ENCODE measurements at places on chromosomes 3 and 15.

- no peak for DNase-seq
Measured at GRCh38 chr3:142852009-142852408, 36.9 kb downstream of the PCOLCE2 start.

GRCh38 chr3:197186887-197187588, 111.4 kb downstream of the DLG1 start:
- DNase-seq = peak; percentile 90

GRCh38 chr3:4139462-4140140, 163.6 kb upstream of the SETMAR start:
- DNase-seq = no peak

DNA sequence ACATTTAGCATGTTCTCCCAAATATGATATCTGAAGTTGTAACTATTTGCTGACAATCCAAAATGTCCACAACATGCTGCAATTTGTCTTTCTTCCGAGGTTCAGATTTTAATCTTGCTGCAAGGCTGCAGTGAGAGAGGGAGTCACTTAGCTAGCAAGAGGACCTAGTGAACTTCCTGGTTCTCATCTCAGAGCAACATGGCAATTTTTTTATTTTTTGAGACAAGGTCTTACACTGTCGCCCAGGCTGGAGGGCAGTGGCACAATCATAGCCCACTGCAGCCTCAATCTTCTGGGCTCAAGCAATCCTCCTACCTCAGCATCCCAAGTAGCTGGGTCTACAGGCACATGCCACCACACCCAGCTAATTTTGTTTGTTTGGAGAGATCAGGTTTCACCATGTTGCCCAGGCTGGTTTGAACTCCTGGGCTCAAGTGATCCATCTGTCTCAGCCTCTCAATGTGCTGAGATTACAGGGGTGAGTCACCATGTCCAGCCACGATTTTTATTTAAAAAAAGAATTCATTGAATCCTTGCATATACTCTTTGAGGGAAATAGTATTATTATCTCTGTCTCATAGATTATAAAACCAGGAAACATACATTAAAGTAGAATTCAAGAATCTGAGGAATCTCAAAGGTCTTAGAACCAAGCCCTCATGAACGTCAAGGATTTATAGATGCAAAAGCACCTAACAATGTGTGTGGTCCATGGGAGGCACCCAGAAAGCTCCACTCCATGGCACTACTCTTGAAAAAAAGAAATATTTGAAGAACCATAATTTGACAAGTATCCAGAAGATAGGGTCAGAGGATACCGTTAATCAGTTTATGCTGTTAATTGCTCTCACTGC, 9.1 kb downstream of the HDC start:
- DNase-seq = no peak

- DNase-seq = no peak
Measured at GRCh38 chr3:177396733-177397132, 199.5 kb upstream of the TBL1XR1 start.

DNA sequence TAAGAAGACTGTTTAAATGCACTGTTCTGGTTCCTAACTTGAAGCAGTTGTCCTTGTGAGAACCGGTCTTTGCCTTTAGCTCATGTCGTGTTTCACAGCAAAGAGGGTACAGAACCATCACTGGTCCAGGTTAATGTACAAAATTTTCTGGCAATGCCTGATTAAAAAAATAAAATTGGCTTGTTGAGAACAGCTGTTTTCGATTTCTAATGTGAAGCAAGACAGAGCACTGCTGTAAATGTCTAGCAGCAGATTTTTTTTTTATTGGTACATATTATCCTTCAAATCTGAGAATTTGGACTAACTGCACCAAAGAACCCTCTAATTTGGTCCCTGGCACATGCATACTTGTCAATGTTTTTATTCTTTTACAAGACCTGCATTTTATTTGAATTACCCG, 103.3 kb downstream of the STT3B start:
- no peak for DNase-seq

- DNase-seq = peak; percentile 56
Measured at GRCh38 chr3:23256741-23257435, 53.8 kb downstream of the UBE2E2 start.

GRCh38 chr15:96264351-96264798, 66.1 kb upstream of the NR2F2 start:
- DNase-seq = no peak

DNA sequence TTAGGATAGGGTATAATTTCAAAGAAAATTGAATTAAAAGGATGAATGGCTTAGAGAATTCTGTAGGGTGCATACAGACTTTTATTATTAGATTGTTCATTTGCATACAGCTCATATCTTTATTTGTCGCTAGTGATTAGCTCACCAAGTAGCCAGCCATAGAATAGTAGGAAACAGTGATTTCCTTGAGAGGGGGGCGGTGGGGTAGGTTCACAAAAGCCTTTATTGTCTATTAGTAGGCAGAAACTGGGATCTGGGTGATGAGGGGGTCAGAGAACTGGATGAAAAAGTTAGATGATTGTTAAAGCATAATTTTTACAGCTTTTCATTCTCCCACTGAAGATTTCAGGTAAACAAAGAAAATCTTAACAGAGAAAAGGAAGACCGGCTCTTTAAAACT, 77.6 kb upstream of the RAP2B start:
- no peak for DNase-seq

DNA sequence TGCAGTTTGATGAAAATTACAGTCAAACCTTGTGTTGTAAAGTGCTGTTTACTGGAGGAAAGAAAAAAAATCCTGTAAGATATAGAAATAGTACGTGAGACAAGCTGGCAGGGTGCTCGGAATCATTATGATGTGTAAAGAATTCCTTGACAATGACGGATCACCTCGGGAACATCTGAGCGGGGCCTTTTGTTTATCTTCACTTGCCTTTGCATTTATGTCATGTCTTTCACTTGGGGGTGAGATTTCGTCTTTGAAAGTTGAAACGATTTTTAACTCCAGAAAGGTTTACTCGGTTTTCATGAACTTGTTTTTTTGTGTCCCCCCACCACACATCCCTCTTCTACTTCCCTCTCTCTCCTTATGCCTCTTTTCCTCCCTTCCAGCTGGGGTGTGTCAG, 128.3 kb upstream of the VEPH1 start:
- DNase-seq = no peak

DNA sequence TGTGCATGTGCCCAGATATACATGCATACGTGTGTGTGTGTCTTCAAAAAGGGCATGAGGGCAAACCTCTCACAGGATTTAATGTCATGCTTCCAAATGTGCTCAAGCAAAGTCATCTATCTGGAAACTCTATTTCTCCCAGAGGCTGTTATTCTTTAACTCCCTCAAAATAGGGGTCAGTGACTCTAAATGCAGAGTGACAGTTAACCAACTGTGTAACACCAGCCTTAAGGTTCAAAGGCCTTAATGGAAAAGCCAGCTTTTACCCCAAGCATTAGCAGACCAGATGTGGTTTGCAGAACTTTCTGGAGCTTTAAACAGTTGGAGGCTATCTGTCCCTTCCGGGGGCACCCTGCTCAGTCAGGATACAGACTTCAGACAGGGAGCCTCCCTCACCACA, 70.4 kb upstream of the SLC7A14 start:
- DNase-seq = no peak

GRCh38 chr3:182818296-182818978, 25.1 kb downstream of the ATP11B start:
- DNase-seq = no peak

- DNase-seq = no peak
Measured at GRCh38 chr3:113405180-113405579, 36.1 kb downstream of the CFAP44 start.

DNA sequence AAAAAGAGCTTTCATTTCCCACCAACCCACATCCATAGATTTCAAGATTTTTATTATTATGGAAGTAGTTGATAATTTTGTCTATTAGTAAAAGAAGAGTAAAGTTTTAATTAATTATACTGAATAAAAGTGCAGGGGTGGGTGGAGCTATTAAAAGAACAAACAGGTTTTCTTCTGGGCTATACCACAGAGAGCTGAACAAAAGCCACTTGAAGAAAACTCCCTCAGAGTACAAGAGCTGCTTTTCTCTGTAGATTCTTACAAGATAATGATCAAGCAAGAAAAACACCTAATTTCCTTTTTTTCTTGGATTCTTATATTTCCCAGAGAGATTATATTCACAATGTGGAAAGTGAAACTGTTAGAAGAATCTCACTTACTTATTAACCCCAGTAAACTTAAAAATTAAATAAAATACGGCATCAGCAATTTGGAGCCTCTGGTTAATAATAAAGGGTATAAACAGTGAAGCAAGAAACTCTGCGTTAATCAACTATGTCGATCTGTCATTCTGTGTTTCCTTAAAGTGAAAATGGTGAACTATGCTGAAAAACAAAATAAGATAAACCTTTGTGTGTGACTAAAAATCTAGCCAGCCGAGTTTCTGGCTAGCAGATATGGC, 84.9 kb downstream of the THBS1 start:
- DNase-seq = no peak

- no peak for DNase-seq
Measured at GRCh38 chr15:53589520-53590057, 169.9 kb downstream of the WDR72 start.

- no peak for DNase-seq
Measured at GRCh38 chr3:4865714-4866113, 113.5 kb upstream of the BHLHE40 start.

DNA sequence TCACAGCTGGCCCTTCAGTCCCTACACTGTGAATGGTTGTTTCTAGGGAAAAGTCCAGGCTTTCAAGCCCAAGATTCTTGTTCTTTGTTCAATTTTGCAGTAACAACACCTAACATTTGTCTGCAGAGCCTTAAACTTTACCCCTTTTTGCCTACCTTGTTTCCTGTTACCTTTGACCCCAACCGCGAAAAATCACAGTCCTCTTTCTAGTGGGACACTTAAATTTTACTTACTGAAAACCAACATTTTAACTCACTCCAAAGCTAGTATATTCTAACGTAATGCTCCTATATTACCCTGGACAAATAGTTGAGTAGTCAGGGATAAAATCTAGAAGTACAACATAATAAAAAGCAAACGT, 649 bp upstream of the PIK3CB start:
- no peak for DNase-seq

GRCh38 chr3:6189384-6189783, 671.5 kb upstream of the GRM7 start:
- DNase-seq = no peak

DNA sequence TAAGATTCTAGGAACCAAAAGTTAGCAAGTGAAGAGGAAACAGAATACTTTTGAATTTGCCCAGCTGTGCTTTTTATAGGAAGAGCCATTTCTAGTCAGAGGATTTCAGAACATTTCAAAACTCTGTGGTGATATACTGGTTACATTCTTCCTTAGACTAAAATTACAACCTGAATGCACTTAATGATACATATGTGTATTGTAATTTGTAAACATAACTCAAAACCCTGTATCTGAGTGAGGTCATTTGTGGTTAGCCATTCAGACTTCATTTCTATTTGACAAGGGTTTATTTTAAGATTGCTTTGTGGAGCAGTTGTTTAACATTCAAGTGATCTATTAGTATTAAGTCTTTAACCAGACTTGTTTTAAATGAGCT, 59.4 kb upstream of the TRIM71 start:
- no peak for DNase-seq

DNA sequence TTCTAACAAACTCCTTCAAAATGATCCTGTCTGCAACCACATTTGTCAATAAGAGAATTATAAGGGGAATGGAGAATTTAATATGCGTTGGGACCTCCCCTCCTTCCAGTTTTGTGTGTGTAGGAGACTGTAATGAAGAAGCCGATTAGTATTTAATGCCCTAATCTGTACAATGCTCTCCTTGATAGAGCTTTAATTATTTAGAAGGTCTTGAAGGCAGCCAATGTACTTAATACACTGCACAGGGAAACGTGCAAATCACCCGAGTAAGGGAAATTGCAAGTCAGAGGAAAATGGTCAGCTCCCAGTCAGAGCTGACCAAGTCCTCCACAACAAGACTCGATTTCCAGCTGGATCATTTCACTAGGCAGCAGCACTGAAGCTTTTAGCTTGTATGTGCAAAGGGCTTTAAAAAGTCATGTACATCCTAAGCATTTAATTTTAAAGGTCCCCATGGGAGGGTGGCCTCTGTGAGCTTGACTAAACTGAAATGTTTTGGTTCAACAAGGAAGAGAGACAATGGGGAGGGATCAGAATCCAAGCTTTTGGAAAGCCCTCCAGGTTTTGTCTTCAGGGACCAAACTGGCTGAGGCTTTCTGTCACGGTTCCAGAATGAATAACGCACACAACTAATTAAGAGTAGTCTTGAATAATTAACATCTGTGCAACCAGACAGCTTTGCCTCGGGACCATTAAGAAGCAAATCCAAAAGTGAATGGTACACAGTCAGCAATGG, 159.8 kb upstream of the MITF start:
- no peak for DNase-seq

DNA sequence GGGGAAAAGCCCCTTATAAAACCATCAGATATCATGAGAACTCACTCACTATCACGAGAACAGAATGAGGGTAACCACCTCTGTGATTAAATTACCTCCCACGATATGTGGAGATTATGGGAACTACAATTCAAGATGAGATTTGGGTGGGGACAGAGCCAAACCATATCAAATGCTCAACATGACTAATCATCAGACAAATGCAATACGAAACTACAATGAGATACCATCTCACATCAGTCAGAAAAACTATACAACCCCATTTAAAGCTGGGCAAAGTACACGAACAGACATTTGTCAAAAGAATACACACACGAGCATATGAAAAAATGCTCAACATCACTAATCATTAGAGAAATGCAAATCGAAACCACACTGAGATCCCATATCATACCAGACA, 67.7 kb downstream of the SCAPER start:
- no peak for DNase-seq

- DNase-seq = peak; percentile 12
Measured at GRCh38 chr15:100919481-100920405, 586 bp downstream of the LRRK1 start.

DNA sequence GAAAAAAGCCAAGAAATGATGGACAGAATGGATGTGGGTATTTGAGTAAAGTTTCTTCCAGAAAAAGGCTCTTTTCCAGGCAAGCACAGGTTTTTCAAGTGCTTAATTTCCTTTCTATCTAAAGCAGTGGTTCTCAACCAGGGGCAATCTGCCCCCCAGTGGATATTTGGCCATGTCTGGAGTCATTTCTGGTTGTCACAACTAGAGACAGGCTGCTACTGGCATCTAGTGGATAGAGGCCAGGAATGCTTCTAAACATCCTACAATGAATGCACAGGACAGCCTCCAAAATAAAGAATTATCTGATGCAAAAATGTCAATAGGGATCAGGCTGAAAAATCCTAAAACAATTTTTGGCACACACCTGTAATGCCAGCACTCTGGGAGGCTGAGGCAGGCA, 23.9 kb downstream of the SEC22C start:
- peak; percentile 92 for DNase-seq

GRCh38 chr15:49847423-49848281, 226.8 kb downstream of the DTWD1 start:
- no peak for DNase-seq

DNA sequence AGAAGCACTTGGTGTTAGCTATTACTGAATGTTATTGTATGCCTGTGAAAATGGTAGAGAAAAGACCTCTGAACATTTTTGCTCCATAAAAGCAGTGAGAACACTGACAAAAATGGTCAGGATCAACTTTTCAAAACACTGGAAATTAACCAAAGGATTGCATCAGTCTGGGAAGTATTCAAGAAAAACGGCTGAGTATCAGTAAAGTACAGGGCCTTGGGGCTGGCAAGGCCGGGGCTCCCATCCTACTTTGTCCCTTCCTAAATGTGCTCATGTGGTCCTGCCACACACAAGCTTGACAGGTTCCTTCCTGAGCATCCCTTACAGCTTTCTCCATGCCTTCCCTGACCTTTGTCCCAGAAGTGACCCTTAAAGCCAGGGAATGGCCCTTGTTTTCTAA, 84.0 kb downstream of the CFAP20DC start:
- no peak for DNase-seq
